ENCODE measurements at places on chromosomes 6 and 20. TPM values are rescaled to one million over a fixed set of nuclear protein-coding genes. Genes with fewer than 3 reads are reported as not detected.

- no peak overlapping the region for H3K27ac ChIP-seq
- H3K4me3 ChIP-seq: no peak overlapping the region
- no peak for DNase-seq
- H3K4me1 ChIP-seq: no peaks in the 10 kb centered on the region
Observed at GRCh38 chr6:56450882-56451739, 191.6 kb downstream of the DST start.

DNA sequence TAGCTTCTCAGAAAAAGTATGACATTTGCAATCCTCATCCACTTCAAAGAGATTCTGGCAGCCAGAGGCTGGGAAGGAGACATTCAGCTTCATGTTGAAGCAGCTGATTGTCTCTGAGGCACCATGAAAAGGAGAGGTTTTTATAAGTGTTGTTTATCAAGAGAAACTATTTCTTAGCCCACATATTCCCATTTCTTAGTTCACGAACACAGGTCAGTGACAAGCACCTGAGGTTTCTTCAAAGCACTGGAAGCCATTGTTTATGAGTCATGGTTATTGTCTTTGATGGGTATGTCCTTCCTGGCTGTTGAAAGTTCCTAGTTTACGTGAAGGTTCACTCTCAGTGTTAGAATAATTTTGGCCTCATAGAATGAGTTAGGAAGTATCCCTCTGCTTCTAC, 3.0 kb upstream of the DDX43 start:
- peak overlapping the region; percentile 4 for H3K27ac ChIP-seq
- DNase-seq: no peak
- no peak overlapping the region for H3K4me3 ChIP-seq

JAG1 gene
- total RNA-seq: 0.28 TPM

- no peak overlapping the region for H3K27ac ChIP-seq
- no peak for DNase-seq
- no peak overlapping the region for H3K4me3 ChIP-seq
- H3K27me3 ChIP-seq: no peaks in the 10 kb centered on the region
Observed at GRCh38 chr6:143959927-143960326, 48.1 kb downstream of the PLAGL1 start.

DNA sequence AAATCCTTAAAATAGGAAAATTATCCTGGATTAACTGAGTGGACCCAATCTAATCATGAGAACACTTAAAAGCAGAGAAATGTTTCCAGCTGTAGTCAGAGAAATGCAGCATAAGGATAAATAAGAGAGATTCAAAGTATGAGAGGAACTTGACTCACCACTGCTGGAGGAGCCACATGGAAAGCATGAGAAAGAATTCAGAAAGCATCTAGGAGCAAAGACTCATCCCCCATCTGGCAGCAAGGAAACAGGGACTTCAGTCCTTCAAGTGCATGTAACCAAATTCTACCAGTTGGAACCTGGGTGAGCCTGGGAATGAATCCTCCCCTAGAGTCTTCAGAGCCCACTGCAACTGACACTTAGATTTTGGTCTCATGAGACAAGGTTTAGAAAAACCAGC, 33.7 kb downstream of the RNF146 start:
- H3K4me3 ChIP-seq: no peak overlapping the region
- DNase-seq: no peak
- peaks cover 1% of the 10 kb centered on the region for H3K36me3 ChIP-seq
- no peak overlapping the region for H3K27ac ChIP-seq
- peaks cover 7% of the 10 kb centered on the region for H3K4me1 ChIP-seq
- H3K27me3 ChIP-seq: no peaks in the 10 kb centered on the region

DNA sequence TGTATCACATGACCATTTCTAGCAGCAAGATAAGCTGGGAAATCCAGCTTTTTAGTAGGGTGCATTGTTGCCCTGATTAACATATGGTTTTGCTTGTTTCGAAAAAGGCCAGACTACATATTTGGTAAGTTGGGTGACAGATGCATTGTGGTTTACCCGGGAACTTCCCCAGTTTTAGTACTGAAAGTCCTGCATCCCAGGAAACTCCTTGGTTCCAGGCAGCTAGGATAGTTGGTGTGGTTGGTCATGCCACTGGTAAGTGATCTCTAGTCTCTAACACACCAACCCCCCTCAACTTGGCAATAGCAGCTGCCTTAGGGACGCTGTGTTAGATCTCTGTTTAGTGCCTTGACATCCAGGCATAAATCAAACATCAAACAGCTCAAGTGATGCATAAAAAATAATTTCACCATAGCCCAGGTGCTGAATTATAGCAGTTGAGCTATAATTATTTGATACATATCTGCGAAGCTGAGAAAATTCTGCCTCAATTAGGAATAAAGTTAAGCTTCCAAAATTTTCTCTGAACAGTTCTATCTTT, 216.5 kb downstream of the TFAP2C start:
- H3K4me3 ChIP-seq: no peak overlapping the region
- H3K4me1 ChIP-seq: no peaks in the 10 kb centered on the region
- no peak overlapping the region for H3K27ac ChIP-seq
- no peaks in the 10 kb centered on the region for H3K36me3 ChIP-seq
- DNase-seq: no peak

DNA sequence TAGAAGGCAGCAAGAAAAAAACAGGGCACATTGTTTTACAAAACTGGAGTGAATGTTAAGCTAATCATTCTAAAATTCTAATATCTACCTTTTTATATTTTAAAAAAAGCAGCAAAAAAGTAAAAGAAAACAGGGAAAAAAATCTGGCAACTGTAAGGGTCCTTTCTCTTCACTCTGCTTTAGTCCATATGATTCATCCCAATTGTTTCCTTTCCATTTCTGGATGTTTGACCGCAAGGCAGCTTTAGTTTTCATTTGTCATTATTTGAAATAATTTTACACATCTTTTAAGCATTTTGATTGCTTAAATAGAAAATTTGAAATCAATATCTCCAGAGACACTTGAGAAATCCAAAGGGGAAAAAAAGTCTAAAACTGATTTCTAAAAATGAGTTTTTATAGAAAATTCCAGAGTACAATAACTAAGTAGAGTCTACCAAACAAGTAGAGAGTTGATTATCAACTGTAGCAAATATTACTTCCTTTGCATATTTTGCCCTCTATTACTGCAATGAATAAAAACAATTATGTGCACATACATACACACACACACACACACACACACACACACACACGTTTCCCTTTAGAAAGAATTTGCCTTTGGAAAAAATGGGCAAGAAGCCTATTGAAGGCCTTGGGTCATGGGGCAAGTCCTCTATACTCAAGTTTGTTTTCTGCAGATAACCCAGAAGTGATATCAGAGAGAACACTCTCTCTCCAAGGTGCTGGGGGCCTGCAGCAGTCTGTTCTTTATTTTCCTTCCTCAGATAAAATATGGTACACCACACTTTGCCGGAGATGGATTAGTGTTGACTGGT, 259.7 kb downstream of the HACE1 start:
- no peak overlapping the region for H3K27ac ChIP-seq
- peaks cover 4% of the 10 kb centered on the region for H3K36me3 ChIP-seq
- no peak for DNase-seq
- no peaks in the 10 kb centered on the region for H3K27me3 ChIP-seq
- no peaks in the 10 kb centered on the region for H3K4me1 ChIP-seq

- H3K36me3 ChIP-seq: no peaks in the 10 kb centered on the region
- DNase-seq: no peak
- no peaks in the 10 kb centered on the region for H3K4me1 ChIP-seq
- no peak overlapping the region for H3K27ac ChIP-seq
Observed at GRCh38 chr20:22805219-22805618, 220.8 kb upstream of the FOXA2 start.

Data from natural killer cell treated with Interleukin-12 subunit alpha and Interleukin-12 subunit beta and Interleukin-15 and Interleukin-18, amount 100 ng/mL, for 72 hours (primary cell).